D721Med (cell line): ENCODE measurements at places on chromosomes 4 and X.

- no peak for DNase-seq
Observed at GRCh38 chr4:113614414-113614813, 147.1 kb downstream of the CAMK2D start.

- no peak for DNase-seq
Observed at GRCh38 chrX:65522739-65523372, 11.7 kb downstream of the LAS1L start.

DNA sequence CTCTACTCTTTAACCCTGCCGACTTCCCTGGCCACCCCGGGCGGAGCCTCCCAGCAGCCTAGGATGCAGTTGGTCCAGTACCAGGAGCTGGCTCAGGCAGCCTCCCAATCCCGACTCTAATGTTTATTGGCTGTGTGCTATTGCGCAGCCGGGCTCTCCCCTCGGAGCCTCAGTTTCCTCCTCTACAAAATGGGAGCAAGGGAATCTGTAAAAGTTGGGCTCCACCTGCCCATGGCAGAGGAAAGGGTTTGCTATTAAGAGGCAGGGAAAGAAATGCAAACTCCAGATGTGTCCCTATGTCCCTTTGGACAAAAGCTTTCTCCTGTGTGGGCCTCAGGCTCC is 140.8 kb upstream of the PJA1 start:
- DNase-seq = no peak

DNA sequence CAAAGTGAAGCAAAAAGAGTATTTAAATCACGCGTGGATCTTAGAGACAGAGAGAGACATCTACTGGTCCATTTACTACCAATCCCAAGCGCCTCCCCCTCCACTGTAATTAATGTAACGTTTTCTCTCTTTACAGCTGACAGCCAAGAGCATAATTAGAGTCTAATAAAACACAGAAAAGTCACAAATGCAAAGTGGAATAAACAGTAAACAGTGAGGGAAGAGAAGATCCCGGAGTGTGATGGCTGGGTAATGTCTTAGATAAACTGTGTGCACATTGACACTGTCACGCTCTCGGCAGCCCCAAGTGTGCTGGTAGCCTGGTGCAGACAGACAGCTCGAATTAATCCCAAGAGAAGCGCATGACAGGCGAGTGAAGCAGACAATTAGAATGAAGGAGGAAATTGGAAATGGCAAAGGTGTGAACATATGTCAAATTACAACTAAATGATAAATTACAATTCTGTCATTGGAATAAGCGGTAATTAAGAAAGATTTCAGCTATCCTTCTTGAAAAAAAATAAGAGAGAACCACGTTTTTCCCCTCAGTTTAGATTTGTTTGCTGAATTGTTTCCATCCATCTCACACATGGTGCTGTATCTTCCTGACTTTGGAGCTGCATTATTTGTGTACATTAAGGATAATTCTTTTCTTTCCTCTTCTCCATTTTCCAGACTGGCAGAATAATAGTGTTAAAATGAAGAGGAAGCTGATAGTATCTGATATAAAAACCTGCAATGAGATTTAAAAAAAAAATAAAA is 100.1 kb downstream of the CXXC4 start:
- no peak for DNase-seq
